ENCODE measurements at places on chromosomes 2 and 18.

GRCh38 chr2:231612109-231612455 lies 19.4 kb downstream of the TEX44 start:
- no peak for DNase-seq

GRCh38 chr2:18125303-18125702 lies 246.8 kb downstream of the KCNS3 start:
- DNase-seq: no peak

DNA sequence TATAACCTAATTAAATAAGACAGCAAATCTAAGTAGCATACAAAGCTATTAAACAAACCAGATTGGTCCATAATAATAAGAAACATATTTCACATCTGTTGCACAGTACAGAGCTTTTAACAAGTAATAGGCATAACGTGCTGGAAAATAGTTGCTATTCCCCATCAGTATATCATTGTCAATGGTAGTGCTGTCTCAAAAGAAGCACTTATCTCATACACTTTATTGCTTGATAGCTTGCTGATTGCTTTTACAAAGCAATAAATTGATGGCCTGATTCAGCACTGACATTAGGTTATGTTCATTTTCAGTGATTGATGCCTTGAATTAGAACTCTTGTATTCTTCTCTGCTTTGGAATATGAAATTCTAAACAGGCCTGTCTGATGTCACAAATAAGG lies 641.7 kb downstream of the CBLN2 start:
- no peak for DNase-seq

DNA sequence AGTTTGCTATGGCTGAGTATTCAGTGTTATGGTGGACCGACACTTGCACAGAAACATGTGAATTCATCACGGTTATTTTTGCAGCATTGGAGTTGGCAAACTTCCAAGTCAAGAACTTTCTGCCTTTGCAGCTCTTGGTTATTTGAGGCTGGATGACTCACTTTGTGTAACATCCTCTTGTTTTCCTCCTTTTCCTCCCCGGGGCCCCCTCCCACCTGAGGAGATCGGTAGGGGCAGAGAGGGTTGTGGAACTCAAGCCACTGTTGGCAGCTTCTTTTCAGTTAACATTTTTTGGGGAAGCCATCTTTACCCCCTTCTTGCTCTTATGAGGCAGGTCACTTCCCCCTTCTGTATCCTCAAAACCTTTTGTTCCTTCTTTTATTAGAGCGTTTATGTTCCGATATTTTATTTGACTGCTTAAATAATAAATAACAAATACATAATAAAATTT lies 48.6 kb downstream of the DDX1 start:
- no peak for DNase-seq

DNA sequence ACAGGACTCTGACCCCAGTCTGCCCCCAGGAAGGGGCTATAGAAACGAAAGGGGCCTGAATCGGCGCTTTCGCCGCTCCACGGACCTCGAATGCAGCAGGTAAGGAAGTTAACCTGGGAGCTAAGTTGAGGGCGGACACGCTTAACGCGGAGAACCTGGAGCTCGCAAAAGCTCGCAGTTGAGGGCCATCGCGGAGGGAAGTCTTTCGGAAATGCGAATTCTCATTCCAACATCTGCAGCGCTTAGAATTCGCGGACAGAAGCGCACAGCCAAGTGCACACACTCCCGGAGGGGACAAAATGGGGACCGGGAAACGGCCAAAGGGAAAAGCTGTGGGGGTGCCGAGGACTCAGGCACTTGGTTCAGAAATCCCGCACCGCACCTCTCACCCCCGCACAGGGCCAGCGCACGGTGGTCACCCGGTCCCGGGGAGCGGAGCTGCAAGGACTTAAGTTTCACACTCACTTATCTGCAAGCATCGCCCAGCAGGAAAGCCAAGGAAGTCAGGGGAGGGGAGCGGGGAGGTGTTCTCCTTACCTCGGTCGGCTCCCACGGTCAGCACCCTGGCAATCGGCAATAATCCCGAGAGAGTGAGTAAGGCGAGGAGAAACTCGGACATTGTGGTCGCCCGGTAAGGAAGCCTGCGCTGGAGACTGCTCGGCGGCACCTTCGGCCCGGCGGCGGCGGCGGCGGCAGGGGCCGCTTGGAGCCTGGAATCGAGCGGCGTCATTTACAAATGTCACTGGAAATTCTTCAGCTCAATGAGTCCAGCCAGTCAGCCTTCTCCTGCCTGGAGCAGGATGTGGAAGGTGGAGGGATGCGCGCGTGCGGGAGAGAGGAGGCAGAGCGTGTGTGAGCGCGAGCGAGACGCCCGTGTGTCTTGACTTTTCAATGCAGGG lies 456 bp downstream of the LRP1B start:
- DNase-seq: no peak

DNA sequence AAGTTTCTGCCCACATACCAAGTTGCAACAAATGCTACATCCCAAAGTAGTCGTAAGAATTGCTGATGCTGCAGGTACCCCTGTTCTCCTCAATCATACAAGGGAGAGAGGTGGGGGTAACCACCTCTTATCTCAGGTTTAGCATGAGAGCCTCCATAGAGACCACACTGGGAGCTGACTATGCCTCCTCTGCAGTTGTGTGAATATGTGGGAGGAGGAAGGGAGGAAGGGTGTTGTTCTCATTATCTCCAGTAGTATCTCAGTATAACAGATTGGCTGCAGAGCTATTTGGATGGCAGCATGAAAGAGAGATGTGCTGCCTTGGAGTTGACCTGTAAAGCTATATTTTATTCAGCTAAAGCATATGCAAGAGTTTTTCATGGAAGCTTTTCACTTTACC lies 690.7 kb downstream of the KCNJ3 start:
- DNase-seq: no peak

DNA sequence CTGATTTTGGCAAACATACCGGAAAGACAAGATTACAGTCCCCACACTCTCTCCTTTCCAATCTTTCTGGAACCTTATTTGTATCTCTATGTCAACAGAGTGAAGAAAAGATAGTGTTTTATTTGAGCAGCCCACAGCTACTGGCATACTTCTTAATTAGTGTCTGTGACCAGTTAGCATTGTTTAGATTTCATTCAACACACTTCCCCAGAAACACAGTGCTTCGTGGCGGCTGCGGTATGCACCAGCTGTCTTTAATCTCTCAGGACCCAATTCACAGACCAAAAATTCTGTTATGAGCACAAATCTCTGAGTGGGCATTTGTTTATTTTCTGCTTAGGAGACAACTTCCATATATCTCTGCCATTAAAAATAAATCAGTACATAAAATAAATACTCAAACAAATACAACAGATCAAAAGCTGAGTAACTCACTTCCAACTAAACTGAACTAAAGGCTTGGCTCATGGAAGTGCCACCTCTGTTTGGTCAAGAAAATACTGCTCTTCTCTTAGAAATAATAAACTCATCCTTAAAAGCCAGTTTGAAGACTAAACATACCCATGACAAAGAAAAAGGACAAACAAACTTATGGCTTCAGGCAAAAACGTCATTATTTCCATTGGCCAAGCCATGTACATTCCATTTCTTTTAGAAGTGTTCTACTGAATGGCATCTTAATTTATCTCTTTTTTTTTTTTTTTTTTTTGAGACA lies 392.4 kb downstream of the TXNL1 start:
- DNase-seq: no peak

DNA sequence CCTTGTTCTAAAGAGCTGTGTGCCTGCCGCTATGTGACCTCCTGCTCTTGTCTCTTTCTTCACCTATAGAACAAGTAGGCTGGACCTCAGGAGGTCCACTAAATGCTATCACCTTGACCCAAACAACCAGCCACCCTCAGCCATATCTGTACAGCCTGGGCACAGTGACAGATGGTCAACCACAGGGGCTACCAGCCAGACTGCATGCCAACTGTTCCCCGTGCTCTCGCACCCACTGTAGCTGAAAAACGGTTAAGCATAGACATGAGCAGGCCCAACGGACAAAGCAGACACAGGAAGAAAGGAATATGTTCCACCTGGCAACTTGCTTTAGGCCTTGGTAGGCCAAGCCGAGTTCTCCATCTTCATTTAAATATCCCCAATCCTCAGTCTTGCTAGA lies 43.2 kb upstream of the ACAA2 start:
- DNase-seq: no peak

- DNase-seq: no peak
These were observed 272.0 kb upstream of the DSEL start for GRCh38 chr18:67788310-67789164.

- DNase-seq: no peak
These were observed 26.6 kb upstream of the NOTO start for GRCh38 chr2:73175663-73176204.

DNA sequence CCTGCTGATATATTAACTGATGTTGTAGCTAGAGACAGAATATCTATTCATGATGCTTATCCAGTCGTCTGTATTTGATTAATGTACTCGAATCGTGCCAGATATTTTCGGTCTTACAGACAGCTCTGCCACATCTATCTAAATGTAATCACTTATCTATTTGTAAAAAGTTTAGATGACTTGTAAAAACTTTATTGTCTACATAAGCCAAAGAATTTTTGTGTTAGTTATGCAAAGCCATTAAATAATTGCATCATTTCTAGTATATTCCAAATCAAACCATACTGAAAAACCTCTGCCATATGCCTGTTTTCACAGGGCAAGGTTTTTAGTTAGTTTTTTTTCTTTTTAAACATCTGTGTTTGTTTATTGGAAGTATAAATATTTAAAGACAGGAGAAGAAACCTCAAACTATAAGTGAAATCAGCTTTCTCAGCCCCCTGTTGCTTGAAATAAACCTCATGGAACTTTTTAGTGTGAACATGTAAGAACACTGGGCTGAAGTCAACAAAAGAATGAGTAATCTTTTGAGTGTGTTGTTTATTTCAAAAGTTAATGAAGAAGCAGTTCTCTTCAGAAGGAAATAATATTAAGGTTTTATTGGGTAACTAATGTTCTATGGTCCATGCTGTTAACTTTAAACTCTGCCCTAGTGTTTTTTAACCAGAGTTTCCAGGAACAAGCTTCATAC lies 657.6 kb upstream of the SYT4 start:
- DNase-seq: no peak

GRCh38 chr18:63000839-63001238 lies 285.5 kb downstream of the PHLPP1 start:
- no peak for DNase-seq

GRCh38 chr2:171345971-171346722 lies 87.6 kb downstream of the METTL8 start:
- no peak for DNase-seq

- no peak for DNase-seq
These were observed 66.2 kb downstream of the APOB start for GRCh38 chr2:20977520-20978180.

DNA sequence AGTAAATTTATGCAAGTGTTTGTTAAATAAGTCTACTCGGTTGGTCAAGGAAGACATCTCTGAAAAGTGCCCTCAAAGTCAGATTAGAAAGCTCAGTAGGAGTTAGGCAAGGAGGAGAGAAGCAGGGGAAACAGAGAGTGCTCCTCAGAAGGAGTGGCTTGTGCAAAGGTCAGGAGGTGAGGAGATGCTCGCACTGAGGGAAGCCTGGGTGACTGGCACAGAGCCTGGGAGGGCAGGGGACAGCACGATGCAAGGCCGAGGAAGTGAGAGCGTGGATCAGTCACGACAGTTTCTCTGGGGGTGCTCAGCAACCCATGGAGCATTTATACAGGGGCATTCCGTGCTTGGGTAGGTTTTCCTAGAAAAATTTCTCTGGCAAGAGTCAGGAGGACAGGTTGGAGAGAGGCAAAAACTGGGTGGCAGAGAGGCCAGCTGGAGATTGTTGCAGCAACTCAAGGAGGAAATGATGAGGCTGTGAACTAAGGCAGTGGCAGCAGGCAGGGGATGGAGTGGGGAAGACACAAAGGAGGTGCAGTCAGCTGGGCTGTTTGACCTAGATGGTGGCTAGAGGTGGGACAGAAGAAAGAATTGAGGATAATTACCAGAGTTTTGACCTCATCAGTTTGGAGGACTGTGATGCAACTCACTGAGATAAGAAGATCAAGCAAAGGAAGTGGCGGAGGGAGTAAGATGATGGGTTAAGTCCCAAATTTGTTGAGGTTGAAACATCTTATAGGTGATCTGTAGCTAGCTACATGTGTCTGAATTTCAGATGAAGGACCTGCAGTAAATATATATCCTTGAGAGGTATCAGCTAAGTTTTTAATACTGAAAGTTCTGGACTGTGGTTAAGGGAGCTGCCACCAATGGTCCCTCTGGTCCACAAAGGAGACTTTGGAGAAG lies 52.4 kb downstream of the BCL2 start:
- DNase-seq: no peak

GRCh38 chr2:55776479-55776878 lies 82.8 kb upstream of the PNPT1 start:
- no peak for DNase-seq

DNA sequence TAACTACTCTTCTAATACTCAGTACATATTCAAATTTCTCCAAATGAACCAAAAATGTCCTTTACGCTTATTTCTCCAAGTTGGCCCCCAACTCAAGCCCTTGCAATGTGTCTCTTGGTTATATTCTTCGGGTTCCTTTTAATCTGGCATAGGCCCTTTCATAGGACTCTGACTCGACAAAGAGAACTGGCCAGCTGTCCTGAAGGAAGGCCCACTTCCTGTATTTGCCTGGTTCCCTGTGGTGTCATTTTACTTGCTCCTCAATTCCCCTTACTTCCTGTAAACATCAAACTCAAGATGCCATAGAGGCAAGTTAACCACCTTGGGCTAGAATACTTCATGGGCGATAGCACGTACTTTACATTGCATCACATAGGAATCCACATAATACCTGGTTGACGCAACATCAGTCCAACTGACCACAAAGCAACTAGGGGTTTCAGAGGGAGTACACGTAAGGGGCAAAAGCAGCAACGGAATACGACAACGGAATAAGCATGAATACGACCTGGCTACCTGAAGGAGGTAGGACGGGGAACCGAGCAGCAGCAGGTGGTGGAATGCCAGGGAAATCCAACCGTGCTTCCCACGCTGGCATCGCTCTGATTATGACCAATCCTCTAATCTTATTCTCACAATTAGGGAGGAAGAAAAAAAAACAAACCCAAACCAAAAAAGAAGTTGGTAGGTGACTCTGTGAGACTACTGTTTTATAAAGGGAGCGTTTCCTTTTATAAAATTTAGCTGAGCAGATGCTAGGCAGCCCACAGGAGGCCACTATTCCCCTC lies 823 bp upstream of the GORASP2 start:
- DNase-seq: no peak

GRCh38 chr2:218074031-218074430 lies 5.0 kb downstream of the RUFY4 start:
- DNase-seq: no peak

- DNase-seq: no peak
These were observed 271.5 kb downstream of the AGAP1 start for GRCh38 chr2:235765181-235765820.

DNA sequence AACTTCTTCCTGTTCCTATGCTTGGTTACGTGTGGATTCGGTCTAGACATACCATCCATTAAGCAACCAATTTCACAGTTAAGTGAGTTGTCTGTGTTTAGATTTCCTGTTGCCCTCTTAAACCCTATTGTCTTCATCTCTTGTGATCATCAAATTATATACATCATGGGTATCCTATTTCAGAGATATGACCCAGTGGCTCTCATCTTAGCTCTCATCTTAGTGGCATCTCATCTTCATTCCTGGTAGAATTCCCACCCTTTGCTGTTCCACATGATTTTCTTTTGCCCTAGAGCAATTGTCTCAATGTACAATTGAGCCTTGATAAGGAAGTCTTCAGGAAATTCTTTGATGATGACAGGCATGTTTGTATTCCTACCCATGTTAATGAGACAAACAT lies 29.4 kb upstream of the FN1 start:
- no peak for DNase-seq
